ENCODE measurements at places on chromosomes 1 and 21.

GRCh38 chr1:56797065-56797685 lies 22.0 kb downstream of the FYB2 start:
- no peak for DNase-seq

- DNase-seq: no peak
These were observed 37.2 kb downstream of the VN1R5 start for GRCh38 chr1:247293047-247293446.

DNA sequence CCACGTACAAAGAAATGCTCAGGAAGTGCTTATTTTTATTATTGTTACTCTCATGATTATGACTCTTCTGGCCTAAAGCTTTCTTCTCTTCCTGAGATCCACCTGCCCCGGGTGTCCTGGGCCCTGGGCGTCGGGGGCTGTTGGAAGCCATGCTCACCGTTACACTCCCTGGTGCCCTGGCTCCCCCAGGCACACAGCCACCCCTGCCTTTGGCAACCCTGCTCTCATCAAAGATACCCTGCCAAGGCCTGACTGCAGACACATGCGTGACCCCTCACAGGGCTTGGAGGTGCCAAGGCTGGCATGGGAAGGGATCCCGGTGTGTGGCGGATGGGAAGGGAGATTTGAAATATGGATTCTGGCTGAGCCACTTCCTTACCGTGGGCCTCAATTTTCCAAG lies 3.3 kb upstream of the KISS1 start:
- DNase-seq: no peak

DNA sequence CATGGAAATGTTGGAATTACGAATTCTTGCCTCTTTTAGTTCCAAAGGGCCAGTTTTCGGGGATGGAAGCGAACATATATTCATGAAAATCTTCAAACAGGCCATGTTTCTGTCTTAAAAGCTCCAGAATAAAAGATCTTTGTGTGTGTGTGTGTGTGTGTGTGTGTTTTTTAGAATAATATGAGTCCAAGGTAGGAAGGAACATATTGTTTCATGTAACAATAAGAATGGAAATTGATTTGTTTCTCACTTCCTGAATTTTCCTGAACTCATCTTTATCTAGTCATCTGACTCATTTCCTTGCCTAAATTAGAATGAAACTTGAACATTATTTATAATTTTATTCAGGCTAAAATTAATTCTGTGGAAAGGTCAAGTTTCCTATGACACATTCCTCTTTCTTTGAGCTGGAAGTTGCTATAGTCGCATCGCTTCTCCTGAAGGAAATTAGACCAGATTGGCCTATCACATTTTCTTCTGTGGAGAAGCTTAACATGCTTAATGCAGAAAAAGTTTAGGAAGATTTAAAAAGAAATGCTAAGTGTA lies 805.1 kb upstream of the ADAMTS5 start:
- DNase-seq: no peak

DNA sequence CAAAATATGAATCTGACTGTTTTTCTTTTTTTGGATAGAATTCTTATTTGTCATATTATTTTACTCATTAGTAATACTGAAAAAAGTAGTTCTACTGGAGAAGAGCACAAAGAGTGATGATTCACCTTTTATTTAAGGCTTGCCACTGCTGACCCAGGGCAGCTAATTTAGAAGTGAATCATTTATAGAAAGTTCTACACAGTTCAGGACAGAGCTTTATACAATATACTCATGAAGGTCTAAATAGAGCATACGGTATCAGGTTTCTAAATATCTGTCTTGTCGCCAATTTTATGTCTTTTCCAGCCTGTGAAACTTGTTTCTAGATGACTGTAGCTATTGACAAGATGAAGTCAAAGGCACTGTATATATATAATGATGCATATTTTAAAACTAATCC lies 25.0 kb downstream of the GIPC2 start:
- no peak for DNase-seq

DNA sequence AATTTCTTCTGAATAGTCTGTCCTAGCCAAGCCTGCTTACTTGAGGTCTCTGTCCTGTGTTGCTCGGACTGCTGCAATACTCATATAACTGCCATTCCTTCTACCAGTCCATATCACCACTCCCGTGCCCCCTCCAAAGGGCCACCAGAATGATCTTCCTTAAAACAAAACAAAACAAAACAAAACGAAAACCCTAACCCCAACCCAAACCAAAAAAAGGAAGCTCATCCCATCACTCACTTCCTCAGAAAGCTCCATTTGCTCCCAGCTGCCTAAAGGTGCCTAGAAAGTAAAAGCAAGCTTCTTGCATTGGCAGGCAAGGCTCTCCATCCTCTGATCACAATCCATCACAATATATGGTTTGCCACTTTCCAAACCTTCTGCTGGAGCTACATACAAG lies 20.3 kb downstream of the USP24 start:
- DNase-seq: no peak

GRCh38 chr1:5286244-5286643 lies 631.8 kb downstream of the AJAP1 start:
- DNase-seq: peak; percentile 22

GRCh38 chr1:14907416-14907815 lies 246.1 kb upstream of the TMEM51 start:
- no peak for DNase-seq

DNA sequence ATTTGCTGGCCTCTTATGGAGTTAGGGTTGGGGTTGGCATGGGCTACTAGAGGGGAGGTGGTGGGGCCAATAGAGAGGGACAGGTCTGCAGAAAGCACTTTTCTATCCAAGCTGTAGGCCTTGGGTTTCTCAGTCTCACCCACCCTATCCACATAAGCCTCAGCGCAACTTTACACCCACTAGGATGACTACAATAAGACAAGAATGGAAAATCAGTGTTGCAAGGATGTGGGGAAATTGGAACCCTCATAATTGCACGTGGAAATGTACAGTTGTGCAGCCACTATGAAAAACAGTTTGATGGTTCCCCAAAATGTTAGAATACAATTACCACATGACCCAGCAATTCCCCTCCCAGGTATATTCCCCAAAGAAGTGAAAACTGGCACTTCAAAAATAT lies 14.0 kb upstream of the GSTM4 start:
- no peak for DNase-seq
